Stimulated activated CD8-positive, alpha-beta memory T cell treated with anti-CD3 and anti-CD28 coated beads, Interleukin-4, amount 100 ng/mL, for 4 hours (primary cell): ENCODE measurements at places on chromosomes 7 and 10.

DNA sequence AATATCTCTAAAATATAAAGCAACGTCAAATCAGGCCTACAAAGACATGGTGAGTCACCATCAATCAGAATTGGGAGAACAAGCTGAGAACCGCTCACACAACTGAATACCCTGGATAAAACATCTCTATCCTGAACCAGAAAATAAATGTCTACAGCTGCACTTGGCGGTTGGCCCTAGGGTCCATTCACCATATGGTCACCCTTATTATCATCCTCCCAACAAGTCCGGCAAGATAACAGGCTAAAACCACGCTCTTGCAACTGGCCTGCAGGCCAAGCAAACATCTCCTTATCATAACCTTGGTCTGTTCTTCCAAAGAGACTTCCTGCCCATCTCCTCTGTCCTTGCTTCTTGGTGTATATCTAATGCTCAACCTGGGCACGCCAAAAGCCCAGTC is 310.7 kb downstream of the CALN1 start:
- no peak for DNase-seq

DNA sequence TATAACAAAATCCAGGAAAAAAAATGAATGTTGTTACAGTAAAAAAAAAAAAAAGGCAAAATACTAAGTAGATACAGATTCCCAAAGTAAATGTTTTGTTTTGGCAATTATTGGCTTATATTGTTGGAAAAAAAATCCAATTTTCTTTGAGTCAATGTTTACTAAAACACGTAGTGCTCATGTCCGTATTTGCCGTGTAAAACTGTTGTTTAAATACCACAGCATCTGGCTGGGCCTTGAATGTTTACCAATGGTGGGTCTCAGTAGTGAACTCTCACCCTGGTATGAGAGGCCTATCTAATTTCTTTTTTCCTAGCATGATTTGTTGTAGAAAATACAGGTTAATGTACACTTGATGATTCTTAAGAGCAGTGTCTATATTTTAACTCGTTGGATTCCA is 41.4 kb upstream of the SLC26A5 start:
- DNase-seq, result no peak

GRCh38 chr7:71334541-71334940 is 202.6 kb downstream of the GALNT17 start:
- DNase-seq, result no peak

GRCh38 chr7:155889636-155890511 is 77.6 kb upstream of the SHH start:
- no peak for DNase-seq

GRCh38 chr10:15254808-15255648 is 86.5 kb upstream of the NMT2 start:
- no peak for DNase-seq

DNA sequence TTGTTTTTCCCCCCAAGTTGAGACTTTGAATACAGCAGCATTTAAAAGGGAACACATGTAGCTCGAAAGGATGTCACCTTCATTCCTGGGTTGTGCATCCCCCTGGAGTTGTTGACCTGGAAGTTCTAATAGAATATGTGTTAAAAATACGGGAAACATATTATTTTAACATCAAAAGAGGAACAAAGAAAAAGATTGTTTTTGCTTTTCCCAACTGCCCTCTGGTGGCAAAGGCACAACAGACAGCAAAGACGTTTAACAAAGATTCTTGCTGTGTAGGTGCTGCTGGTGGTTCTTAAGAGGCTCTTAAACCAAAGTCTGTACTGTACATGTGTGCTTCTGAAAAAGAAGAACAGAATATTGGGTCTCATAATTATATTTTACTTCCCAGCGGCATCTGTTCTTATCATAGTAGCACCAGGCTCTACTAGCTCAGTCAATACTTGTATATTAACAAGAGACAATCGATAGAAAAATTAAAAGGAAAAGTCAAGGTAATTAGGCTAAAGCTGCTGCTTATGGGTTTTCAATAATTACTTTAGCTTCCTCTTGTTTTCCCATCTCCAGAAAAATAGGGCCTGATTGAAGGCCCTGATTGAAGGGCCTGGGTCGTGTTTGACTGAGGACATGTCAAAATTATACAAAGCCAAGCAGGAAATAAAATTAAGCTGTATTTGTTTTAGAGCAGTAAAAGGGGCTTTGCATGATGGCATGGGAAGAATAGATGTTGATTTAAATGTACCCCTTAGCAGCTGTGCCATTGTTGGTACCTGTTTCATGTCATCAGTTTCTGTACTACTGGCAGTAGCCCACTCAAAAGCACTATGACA is 384.2 kb upstream of the LRGUK start:
- no peak for DNase-seq

- no peak for DNase-seq
Measured at GRCh38 chr7:121824276-121824675, 48.7 kb upstream of the PTPRZ1 start.

- no peak for DNase-seq
Measured at GRCh38 chr10:78997635-78998618, 70.8 kb upstream of the ZMIZ1 start.

- no peak for DNase-seq
Measured at GRCh38 chr10:34397324-34397723, 417.8 kb downstream of the PARD3 start.

DNA sequence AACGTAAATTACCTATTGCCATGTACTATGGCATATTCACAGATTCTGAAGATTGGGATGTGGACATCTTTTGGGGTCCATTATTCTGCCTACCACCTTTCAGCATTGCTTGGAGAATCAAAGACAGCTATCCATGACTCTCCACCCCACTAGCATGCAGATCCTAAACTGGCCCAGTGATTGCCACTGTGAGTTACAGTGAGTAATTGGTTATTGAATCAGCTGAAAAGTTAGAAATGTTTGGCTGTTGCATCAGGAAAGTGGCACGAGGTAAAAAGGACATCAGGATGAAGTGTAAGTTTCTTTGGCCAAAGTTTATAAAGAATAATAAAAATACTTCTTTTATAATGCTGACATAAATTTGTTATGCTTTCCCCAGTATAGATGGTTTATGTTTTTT is 148.2 kb upstream of the ETV1 start:
- no peak for DNase-seq

- DNase-seq, result no peak
Measured at GRCh38 chr7:45216181-45216580, 58.6 kb downstream of the RAMP3 start.

- no peak for DNase-seq
Measured at GRCh38 chr10:29131952-29132547, 156.8 kb upstream of the LYZL1 start.

DNA sequence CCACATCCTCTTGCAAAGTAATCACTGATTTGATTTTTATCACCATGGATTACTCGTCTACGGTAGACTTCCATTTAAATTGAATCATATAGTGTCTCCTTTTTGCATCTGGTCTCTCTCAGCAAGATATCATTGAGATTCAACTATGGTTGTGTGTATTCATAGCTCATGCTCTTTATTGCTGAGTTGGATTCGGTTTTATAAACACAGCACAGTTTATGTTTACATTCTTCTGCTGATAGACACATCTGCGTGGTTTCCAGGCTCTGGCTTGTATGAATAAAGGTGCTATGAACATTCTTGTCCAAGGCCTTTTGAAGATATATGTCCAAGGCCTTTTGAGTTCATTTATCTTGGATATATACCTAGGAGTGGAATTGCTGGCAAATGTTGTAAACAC is 356.5 kb upstream of the CELF2 start:
- DNase-seq, result no peak

- no peak for DNase-seq
Measured at GRCh38 chr10:59713196-59713821, 3.7 kb upstream of the SLC16A9 start.

GRCh38 chr10:45150997-45151396 is 150.3 kb downstream of the ZNF22 start:
- DNase-seq, result no peak

- DNase-seq, result no peak
Measured at GRCh38 chr7:157691586-157692459, 355.0 kb downstream of the DNAJB6 start.

GRCh38 chr10:6795541-6795940 is 215.5 kb upstream of the PRKCQ start:
- no peak for DNase-seq

GRCh38 chr10:14072541-14072940 is 258.2 kb downstream of the FRMD4A start:
- DNase-seq, result no peak

- no peak for DNase-seq
Measured at GRCh38 chr10:69412232-69412790, 4.4 kb downstream of the TACR2 start.

DNA sequence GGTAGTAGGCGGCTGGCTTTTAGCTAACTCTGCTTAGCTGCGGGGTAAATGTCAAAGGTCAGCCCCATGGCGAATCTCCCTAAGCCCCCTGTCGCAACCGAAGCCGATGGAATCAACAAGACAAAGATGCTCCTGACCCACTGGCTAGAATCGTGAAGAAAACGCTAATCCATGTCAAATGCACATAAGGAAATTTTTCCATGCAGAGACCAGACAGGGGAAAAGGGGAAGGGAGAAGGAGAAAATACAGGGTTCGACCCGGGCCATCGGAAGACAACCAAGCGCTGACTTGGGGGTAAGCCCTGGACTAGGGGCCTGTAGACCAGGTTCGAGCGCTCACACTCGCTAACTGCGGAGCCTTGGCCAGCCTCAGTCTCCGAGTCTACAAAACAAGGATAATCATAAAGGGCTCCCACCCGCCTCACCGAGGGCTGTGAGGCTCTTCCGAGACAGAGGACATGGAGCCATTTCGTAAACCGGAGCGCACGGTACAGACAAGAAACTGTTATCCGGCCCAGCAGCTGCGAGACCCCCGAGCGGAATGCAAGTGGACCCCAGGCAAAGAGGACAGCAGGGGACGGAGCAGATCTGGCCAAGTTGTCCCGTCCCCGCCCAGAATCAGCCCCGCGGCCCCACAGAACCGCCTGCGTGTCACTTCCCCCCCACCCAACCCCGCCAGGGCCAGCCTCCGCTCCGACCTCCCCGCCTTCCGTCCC is 507 bp downstream of the SAR1A start:
- DNase-seq, result no peak

DNA sequence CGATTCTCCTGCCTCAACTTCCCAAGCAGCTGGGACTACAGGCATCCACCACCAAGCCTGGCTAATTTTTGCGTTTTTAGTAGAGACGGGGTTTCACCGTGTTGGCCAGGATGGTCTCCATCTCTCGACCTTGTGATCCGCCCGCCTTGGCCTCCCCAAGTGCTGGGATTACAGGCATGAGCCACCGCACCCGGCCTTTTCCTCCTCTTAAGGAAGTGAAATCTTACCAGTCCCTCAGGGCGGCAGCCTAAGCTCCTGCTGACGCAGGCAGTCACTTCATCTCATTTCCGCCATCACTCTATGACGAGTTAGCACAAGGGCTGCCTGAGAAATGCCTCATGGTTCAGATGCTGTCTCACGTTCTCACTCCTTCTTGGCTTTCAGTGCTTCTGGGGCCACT is 246.0 kb upstream of the SHH start:
- no peak for DNase-seq

GRCh38 chr7:2781636-2782035 is 62.5 kb downstream of the GNA12 start:
- no peak for DNase-seq

DNA sequence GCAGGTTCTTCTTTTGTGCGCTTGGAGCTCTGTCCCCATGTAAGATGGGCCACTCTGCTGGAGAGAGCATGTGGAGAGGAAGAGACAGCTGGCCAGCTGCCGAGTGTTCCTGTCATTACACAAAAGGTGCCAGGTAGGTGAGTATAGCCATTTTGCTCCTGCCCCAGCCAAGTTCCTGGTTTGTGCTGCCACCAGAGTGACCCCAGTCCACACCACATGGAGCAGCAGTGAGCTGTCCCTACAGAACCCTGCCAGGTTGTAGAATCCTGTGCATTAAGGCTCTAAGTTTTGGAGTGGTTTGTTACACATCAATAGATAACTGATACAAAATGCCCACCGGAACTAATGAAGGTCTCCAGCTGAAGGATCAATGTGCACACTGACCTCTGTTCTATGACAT is 84.6 kb upstream of the GHITM start:
- DNase-seq, result no peak

- no peak for DNase-seq
Measured at GRCh38 chr10:60654813-60655464, 123.3 kb upstream of the CDK1 start.

GRCh38 chr10:71533936-71534335 is 137.2 kb downstream of the CDH23 start:
- DNase-seq, result no peak

DNA sequence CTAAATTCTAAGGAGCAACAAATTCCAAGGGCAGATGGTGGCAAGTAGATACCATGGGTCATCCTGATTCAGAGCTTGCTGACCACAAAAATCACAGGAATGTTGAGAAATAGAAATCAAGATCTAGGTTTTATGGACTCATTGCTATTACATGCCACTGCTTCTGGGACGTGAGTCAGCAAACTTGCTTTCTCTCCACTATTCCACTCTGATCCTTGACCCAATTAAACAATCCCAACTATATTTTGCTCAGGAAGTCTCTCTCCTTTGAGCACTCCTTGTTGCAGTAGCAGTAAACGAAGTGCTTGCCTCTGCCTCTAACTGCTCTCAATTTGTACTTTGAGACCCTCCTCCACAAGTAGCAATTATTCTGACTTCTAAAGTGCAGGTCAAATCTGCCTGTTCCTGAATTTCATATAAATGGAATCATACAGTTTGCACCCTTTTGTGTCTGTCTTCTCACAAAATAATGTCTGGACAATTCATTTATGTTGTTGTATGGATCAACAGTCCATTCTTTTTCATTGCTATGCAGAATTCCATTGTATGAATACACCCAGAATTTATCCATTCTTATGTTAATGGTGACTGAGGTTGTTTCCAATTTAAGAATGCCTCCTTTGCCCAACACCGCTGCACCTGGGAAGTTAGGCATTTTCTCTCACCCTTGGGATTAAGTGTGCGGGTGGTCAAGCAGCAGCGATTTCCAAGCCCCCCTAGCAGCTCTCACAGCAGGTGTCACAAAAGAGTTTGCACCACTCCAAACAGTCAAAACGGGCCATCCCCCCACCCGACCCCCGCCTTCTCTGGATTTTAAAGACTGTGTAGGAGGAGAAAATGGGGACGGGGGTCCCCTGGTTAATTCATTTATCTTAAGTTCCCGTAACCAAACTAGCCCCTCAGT is 35.9 kb downstream of the ACSM6 start:
- no peak for DNase-seq

GRCh38 chr7:92595281-92595680 is 5.1 kb upstream of the FAM133B start:
- DNase-seq, result no peak

DNA sequence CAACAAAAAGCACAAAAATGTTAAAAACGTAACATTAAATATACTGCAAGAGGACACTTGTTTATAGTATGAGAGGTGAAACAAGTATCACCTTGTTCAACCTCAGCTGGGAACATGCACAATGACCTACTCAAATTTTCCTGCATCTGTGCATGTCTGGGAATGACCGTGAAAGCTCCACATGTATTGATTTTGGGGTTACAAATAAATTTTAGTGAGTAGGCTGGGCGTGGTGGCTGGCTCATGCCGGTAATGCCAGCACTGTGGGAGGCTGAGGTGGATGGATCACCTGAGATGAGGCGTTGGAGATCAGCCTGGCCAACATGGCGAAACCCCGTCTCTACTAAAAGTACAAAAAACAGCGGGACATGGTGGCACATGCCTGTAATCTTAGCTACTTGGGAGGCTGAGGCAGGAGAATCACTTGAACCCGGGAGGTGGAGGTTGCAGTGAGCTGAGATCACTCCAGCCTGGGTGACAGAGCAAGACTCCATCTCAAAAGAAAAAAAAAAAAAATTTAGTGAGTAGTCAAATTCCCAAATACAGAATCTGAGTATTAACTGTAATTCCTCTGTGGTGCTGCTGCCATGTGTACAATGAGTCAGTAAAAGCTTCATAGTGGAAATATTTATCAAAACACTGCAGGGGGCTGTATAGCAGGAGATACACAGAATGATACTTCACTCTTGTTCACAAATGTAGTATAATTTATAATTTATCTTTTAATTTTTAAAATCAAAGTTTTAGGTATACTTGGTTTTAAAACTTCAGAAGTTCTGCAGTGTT is 41.1 kb downstream of the SUGCT start:
- DNase-seq, result no peak
